Body of pancreas (tissue), 4 donors: ENCODE measurements at places on chromosomes 3 and 15. TPM values are rescaled to one million over a fixed set of nuclear protein-coding genes. Genes with fewer than 3 reads are reported as not detected.
A peak's percentile ranks its signal among the peaks of the same experiment; 100 is the strongest.

Gene CD200
- 2.6 TPM for total RNA-seq

Gene ZNF35
- total RNA-seq = 7.9 TPM

Gene TEX9
- 7.5 TPM for total RNA-seq

Gene LRRN1
- total RNA-seq = 7.5 TPM

DNA sequence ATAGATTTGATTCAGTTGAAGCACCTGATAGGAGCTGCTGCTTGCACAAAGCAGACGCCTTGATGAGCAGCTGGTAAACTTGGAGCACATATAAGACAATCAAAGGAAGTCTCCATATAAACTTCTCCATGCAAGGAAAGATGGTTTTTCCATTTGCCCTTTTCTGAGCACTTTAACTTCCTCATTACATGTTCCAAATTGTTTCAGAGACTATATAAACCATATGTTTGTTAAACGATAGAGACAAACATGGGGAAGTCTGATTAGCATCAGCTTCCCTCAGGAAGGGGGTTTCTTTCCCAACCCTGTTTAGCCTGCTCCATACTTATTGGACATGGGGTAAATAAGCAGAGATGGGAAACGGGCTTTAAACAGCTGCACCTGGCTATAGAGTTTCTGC is 88.0 kb downstream of the DHX36 start:
- DNase-seq = no peak

DNA sequence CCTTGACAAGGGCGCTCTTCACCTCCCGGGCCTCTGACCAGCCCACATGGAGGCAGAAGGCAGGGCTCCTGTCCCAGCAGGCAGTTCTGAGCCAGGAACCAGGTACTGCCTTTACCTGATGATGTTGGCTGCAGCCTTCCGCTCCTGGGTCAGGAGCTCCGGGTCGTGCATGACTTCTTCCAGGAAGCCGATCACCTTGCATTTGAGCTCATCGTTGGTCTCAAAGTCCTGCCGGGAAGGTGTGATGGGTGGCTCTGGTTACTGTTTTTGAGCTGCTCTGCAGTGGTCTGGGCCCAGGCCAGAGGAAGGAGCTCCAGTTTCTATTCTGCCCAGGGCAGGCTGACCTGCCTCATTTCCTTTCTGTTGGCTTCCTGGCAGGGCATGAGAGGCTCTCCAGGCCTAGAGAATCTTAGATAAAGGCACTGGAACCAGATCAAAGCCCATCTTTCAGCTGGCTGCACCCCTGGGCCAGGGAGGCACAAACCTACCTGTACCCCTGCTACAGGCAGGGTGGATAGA is 53.2 kb upstream of the CTSH start:
- DNase-seq = no peak

- no peak for DNase-seq
Measured at GRCh38 chr15:60134609-60135008, 130.5 kb downstream of the FOXB1 start.

DNA sequence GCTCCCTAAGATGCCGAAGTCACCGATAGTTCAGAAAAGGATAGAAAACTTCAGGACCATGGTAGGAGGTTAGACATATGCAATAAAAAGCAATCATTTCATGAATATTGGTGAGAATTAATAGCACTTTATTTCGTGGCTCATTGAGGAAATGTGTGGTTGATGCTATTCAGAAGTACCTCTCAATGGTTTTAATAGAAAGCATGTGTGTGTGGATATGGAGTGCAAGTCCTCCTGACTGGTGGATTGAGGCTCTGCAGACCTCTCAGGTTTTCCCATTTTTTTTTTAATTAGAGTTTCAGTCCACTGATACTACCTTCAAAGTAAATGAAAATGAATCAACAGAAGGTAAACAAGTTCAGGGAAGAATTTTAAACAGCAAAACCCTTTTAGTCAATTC is 384.3 kb upstream of the RARB start:
- DNase-seq = no peak

- no peak for DNase-seq
Measured at GRCh38 chr15:63544258-63545026, 40.0 kb downstream of the USP3 start.

- DNase-seq = peak; percentile 90
Measured at GRCh38 chr15:65832549-65833364, 36.5 kb upstream of the RAB11A start.

DNA sequence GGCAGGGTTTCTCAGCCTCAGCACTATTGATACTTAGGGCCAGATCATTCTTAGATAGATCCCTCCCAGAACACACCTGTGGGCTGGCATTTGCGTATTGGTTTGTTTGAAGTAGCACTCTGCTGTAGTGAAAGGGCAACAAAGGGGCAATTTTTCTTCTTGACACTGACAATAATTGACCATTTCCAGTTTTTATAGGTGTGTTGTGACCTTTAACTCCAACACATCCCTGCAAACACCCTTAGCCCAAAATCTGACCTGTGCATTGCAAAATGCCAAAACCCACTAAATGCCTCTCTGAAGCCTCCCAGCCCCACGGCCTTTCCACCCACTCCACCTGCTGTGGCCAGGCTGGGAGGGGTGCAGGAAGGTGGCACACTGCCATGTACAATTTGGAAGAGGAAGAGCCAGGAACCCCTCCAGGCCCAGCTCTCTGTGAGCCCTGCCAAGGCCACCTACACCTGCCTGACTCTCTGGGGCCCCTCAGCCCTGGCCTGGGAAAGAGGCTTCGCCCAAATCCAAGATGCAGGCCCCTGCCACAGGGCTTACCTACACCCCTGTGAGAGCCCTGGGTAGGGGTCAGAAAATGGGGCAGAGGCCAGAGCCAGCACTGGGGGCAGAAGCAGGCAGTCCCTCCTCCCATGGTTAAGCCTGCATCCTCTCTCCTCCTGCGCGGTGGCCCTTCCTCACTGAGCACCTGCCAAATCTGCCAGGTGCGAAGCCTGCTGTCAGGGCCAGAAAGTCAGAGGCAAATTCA is 9.6 kb upstream of the CYP11A1 start:
- no peak for DNase-seq

- DNase-seq = no peak
Measured at GRCh38 chr3:62467966-62468722, 94.8 kb upstream of the FEZF2 start.

DNA sequence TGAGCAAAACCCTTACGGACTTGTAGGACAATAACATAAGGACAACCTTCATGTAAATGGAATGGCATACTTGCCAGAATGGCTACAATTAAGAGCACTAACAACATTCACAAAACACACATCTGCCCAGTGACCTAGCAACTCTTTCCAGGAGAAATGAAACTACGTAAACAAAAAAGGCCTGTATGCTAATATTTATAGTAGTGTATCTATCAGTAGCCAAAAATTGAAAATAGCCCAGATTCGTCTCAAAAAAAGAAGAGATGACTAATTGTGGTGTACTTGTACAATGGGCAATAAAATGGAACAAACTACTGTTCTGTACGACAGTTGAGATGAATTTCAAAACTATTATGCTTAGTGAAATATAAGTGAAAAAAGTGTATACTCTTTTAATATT is 38.4 kb downstream of the CMC1 start:
- no peak for DNase-seq
